Uterus (tissue), 4 donors: ENCODE measurements at places on chromosomes 1 and 21. TPM values are rescaled to one million over a fixed set of nuclear protein-coding genes. Genes with fewer than 3 reads are reported as not detected.
A peak's percentile ranks its signal among the peaks of the same experiment; 100 is the strongest.

- no peaks in the 10 kb centered on the region for H3K27me3 ChIP-seq
- H3K4me1 ChIP-seq: no peaks in the 10 kb centered on the region
- no peak overlapping the region for H3K4me3 ChIP-seq
These were observed 349.1 kb upstream of the FMN2 start for GRCh38 chr1:239742416-239743109.

DNA sequence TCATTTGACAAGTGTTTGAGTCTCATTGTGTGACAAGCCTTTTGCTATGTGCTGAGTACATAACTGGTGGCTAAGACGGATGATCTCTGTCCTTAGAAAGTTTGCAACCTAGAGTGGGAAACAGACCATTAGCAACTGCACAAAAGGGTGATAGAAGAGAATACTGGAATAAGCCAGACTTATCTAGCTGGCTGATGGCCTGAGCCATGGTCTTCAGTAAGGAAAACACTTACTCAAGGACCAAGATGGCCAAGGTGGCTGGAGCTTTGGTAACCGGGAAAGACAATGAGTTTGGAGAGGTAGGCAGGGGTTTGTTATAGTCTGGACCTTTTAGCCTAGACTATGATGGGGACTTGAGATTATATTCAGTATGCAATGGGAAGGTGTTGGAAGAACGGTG lies 1.6 kb upstream of the TAF12 start:
- peaks cover 11% of the 10 kb centered on the region for H3K4me1 ChIP-seq
- no peak for DNase-seq
- no peak overlapping the region for H3K4me3 ChIP-seq
- H3K36me3 ChIP-seq: no peaks in the 10 kb centered on the region

DNA sequence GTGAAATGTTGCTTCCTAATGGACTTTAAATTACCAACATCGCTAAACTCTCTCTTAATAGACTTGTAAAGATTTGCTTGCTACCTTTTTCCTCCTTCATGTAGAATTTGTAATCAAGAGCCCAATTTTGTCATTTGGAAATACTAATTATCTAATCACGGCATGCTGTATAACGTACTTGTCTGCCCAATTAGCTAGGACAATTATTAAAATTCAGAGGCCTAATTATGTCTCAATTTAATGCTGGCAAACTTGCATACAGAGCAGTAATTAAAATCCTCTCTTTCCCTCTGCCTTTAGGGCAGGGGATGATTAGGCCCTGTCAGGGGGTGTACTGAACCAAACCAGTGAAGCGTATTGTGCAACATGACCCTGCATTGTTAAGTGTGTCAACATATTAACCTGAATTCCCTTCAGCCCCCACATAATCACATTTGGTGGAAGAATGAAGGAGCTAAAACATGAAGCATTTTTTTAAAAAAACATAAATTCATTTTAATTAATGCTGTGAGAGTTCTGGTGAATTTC lies 137.4 kb upstream of the BARHL2 start:
- DNase-seq: no peak
- no peaks in the 10 kb centered on the region for H3K27me3 ChIP-seq
- H3K4me1 ChIP-seq: no peaks in the 10 kb centered on the region
- H3K36me3 ChIP-seq: no peaks in the 10 kb centered on the region
- H3K27ac ChIP-seq: no peak overlapping the region

DNA sequence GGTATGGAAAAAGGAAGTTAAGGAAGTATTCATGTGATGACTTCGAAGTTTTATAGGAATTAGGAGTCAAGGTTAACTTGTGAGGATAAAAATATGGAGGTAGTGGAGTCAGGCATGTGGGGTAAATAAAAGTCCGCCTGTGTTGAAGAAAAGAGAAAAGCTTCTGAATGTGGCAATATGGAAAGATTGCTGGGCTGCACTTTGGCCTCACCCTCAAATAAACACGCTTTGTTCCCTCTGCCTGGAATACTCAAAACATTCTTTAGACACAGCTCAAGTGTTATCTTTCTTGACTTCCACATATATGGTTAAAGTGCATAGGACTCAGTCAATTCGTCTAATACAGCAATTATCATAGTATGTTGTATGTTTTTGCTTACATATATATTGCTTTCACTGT lies 137.7 kb downstream of the PLA2G4A start:
- no peak overlapping the region for H3K27ac ChIP-seq
- no peaks in the 10 kb centered on the region for H3K36me3 ChIP-seq
- H3K4me3 ChIP-seq: no peak overlapping the region

GRCh38 chr1:28926629-28927265 lies 12.4 kb downstream of the EPB41 start:
- no peak overlapping the region for H3K27ac ChIP-seq
- H3K4me3 ChIP-seq: no peak overlapping the region
- peaks cover 5% of the 10 kb centered on the region for H3K4me1 ChIP-seq
- H3K36me3 ChIP-seq: no peaks in the 10 kb centered on the region
- no peak for DNase-seq

GRCh38 chr1:110945626-110946025 lies 18.1 kb downstream of the LRIF1 start:
- H3K27me3 ChIP-seq: no peaks in the 10 kb centered on the region
- H3K27ac ChIP-seq: no peak overlapping the region
- no peak for DNase-seq
- no peaks in the 10 kb centered on the region for H3K4me1 ChIP-seq

GRCh38 chr1:225881959-225882693 lies at the start of gene TMEM63A:
TMEM63A (minus strand) TSS chr1:225882380; CDS start chr1:225877580, 4,800 bp downstream.
- H3K27me3 ChIP-seq: no peaks in the 10 kb centered on the region
- H3K4me1 ChIP-seq: peaks cover 28% of the 10 kb centered on the region
- no peaks in the 10 kb centered on the region for H3K36me3 ChIP-seq
- peak; percentile 94 for DNase-seq
- H3K27ac ChIP-seq: peak within 1 kb of the TSS; percentile 90
- H3K4me3 ChIP-seq: peak within 1 kb of the TSS; percentile 98

GRCh38 chr21:39142972-39143371 lies 40.3 kb downstream of the PSMG1 start:
- no peak for DNase-seq
- H3K27me3 ChIP-seq: no peaks in the 10 kb centered on the region
- H3K4me3 ChIP-seq: no peak overlapping the region
- no peak overlapping the region for H3K27ac ChIP-seq
- no peaks in the 10 kb centered on the region for H3K4me1 ChIP-seq
- no peaks in the 10 kb centered on the region for H3K36me3 ChIP-seq

GRCh38 chr1:94334764-94335163 lies 83.4 kb upstream of the ABCD3 start:
- H3K4me3 ChIP-seq: no peak overlapping the region
- H3K27ac ChIP-seq: peak overlapping the region; percentile 33
- H3K27me3 ChIP-seq: no peaks in the 10 kb centered on the region
- H3K36me3 ChIP-seq: no peaks in the 10 kb centered on the region
- no peak for DNase-seq

- H3K4me1 ChIP-seq: no peaks in the 10 kb centered on the region
- no peaks in the 10 kb centered on the region for H3K27me3 ChIP-seq
- H3K27ac ChIP-seq: peak within 1 kb of the TSS; percentile 81
- peak within 1 kb of the TSS; percentile 58 for H3K4me3 ChIP-seq
These were observed at the start of gene TRAPPC10 for GRCh38 chr21:44011579-44012473. TRAPPC10 (plus strand) TSS chr21:44012309; CDS start chr21:44012494, 185 bp downstream.

- peak overlapping the region; percentile 73 for H3K27ac ChIP-seq
- H3K4me3 ChIP-seq: no peak overlapping the region
- peaks cover 19% of the 10 kb centered on the region for H3K4me1 ChIP-seq
These were observed 33.2 kb upstream of the EPHA8 start for GRCh38 chr1:22529901-22530621.

- no peaks in the 10 kb centered on the region for H3K27me3 ChIP-seq
These were observed 301.1 kb upstream of the KAZN start for GRCh38 chr1:14297356-14297755.

DNA sequence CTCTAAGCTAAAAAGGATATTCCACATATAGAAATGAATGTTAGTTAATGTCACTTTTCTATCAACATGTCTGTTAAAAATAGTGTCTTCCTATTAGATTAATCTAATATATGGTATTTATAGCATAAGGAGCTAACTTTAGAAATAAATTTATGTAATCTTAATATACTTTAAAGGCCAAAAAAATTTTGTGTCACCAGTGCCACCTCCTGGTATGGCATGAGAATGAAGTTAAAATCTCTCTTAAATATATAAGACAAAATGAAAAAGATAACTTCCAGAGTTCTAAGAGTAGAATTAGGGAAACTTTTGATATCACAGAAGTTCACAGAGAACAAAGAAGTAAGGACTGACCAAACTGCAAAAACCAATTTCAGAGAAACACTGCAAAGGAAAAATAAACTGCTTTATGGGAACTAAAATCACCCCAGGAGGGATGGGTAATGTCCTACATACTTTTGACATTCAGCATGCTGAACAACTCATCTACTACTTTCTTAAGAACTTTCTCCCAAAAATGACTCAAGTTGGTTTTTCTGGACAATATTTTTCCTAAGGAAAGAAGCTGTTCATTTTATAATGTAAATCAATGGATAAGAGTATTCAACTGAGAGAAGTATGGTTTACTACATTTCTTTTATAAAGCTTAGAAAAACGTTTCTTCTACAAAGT lies 82.8 kb downstream of the TRIM33 start:
- no peaks in the 10 kb centered on the region for H3K27me3 ChIP-seq
- no peak overlapping the region for H3K27ac ChIP-seq

DNA sequence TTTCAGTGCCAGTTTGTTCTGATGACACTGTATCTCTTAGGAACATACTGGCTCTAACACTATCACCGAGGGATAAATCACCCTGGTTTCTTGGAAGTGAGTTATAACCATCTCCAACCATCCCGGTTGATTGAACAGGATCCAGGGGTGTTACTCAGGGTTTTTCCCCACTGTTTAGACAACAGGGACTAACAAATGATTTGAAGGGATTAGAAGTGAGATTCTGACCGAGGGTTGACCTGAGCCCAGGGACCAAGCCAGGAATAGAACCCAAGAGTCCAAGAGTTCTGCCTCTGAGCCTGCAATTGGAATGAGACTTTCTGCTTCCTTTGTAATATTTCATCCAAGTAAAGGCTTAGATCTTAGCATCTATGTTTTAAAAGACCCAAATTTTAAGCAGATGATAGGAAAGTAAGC lies 154.0 kb downstream of the DHRS3 start:
- no peaks in the 10 kb centered on the region for H3K27me3 ChIP-seq
- H3K36me3 ChIP-seq: no peaks in the 10 kb centered on the region
- no peak overlapping the region for H3K4me3 ChIP-seq
- peaks cover 6% of the 10 kb centered on the region for H3K4me1 ChIP-seq
- peak overlapping the region; percentile 62 for H3K27ac ChIP-seq
- no peak for DNase-seq

DNA sequence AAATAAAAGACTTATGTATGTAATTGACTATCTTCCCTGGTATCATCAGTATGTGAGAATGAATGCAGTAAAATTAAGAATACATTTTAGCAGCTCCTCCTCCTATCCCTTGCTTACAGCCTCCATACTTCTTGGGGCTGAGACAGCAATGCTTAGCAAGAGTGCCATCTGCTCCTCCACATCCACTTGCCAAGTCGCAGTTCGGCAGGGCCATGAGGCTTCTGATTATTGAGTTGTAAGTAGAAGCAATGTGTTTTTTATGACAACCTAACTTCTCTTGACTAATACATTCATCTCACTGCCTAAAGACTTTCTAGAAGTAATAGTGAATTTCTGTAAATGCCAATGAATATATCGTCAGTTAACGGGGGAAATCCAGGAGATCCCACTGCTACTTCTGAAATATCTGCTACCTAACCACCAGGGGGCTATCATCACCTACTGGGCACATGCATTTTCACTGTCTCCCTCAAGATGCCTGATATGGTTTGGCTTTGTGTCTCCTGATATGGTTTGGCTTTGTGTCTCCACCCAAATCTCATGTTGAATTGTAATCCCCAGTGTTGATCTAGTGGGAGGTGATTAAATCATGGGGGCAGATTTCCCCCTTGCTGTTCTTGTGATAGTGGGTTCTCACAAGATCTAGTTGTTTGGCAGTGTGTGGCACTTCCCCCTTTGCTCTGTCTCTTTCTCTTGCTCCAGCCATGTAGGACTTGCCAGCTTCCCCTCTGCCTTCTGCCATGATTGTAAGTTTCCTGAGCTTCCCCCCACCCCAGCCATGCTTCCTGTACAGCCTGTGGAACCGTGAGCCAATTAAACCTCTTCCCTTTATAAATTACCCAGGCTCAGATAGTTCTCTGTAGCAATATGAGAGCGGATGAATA lies 59.6 kb downstream of the EXTL2 start:
- no peaks in the 10 kb centered on the region for H3K4me1 ChIP-seq
- no peak overlapping the region for H3K27ac ChIP-seq
- H3K27me3 ChIP-seq: no peaks in the 10 kb centered on the region
- H3K36me3 ChIP-seq: no peaks in the 10 kb centered on the region
- DNase-seq: no peak

DNA sequence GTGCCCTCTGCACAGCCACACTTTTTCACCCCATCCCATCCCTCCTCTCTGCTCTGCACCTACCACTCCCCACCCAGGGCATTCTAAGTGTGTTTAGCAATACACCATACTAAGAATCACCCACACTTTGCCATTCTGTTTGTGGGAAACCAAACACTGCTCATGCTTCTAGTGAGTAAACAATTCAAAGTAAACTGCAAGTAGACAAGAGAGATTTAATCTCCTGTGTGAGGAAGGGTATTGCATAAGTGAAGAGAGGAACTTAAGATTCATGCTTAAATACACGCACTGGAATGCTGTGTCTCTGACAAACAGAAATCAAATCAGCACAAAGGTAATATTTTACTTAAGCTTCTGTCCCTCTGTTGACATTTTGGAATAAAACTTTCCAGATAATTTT lies 4.8 kb upstream of the EDARADD start:
- H3K4me3 ChIP-seq: no peak overlapping the region
- no peaks in the 10 kb centered on the region for H3K4me1 ChIP-seq
- DNase-seq: no peak
- no peak overlapping the region for H3K27ac ChIP-seq
- no peaks in the 10 kb centered on the region for H3K36me3 ChIP-seq

- no peak for DNase-seq
- H3K4me1 ChIP-seq: no peaks in the 10 kb centered on the region
- no peaks in the 10 kb centered on the region for H3K36me3 ChIP-seq
- no peak overlapping the region for H3K4me3 ChIP-seq
- H3K27ac ChIP-seq: no peak overlapping the region
These were observed 244.8 kb downstream of the DUSP10 start for GRCh38 chr1:221497046-221497445.

DNA sequence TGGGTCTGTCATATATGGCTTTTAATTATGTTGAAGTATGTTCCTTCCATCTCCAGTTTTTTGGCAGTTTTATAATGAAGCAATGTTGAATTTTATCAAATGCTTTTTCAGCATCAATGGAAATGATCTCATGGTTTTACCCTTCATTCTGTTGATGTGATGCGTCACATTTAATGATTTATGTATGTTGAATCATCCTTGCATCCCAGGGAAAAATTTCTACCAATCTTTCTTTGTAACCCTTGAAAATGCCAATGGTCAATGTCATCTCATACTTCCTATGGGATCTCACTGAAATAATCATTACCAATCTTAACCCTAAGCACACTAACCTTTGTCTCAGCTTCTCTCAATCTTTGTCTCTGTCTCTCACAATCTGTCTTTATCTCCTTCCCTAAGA lies 1004.0 kb downstream of the KCNT2 start:
- no peaks in the 10 kb centered on the region for H3K36me3 ChIP-seq
- no peaks in the 10 kb centered on the region for H3K27me3 ChIP-seq
- H3K27ac ChIP-seq: no peak overlapping the region

Gene CPT2
- total RNA-seq: 83.3 TPM

Gene LCE3B
- not detected for total RNA-seq

Gene SLC45A1
- total RNA-seq: 2.5 TPM

Gene DRAXIN
- total RNA-seq: 0.41 TPM

Gene RNU1-4
- total RNA-seq: 2,125 TPM

Gene C1orf115
- 15.0 TPM for total RNA-seq

Gene KCNT2
- total RNA-seq: 2.3 TPM

Gene VASH2
- total RNA-seq: under 0.01 TPM

Gene CFHR4
- 0.14 TPM for total RNA-seq

Gene HFM1
- total RNA-seq: 8.2 TPM

Gene GFI1
- 0.95 TPM for total RNA-seq

Gene FMO5
- 3.8 TPM for total RNA-seq

Gene OBSCN
- 6.7 TPM for total RNA-seq

Gene AGO3
- total RNA-seq: 47.8 TPM
